ENCODE measurements at places on chromosomes 2 and 18.
A peak's percentile ranks its signal among the peaks of the same experiment; 100 is the strongest.

DNA sequence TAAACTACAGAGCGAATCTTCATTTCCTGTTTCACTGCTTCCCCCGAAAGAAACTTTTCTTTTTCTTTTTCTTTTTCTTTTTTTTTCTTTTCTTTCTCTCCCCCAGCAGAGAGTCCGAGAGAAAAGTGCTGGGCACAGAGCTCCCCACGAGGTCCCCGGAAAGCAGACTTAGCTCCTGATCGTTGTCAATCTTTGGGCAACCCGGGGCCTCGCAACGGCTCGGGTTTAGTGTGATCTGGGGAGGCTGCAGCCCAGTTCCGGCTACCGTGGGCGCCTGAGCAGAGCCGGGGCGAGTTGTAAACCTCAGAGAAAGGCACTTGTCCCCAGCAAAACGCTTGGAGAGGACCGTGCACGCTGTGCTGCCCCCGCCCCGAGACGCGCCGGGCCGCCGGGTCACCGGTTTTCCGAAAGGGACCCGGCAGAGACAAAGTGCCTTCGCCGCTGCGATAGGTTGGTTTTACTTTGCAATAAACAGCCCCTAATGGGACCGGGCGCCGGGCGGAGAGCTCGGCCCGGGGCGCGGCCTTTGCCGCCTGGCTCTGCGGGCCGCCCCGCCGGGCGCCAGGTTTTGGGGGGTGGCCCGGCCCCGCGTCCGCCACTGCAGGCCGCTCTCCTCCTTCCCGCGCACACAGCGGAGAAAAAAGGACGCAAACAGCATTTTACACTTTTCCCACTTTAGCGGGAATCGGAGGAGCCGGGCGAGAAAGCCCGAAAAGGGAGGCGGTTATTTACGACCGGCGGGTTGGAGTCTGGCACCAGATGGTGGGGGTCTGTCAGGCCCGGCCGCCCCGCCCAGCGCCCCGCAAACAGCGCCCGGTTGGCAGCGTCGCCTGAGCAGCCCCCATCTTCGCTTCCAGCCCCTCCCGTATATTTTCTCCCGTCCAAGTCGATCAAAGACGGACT, 136.0 kb downstream of the INSIG2 start:
- no peak for DNase-seq

- DNase-seq = peak; percentile 37
Measured at GRCh38 chr2:46801731-46802664, 113.6 kb downstream of the MCFD2 start.

GRCh38 chr2:81481994-81482368, 1177.4 kb upstream of the LRRTM1 start:
- DNase-seq = peak; percentile 51

GRCh38 chr18:47883771-47884413, 46.6 kb downstream of the SMAD2 start:
- no peak for DNase-seq

DNA sequence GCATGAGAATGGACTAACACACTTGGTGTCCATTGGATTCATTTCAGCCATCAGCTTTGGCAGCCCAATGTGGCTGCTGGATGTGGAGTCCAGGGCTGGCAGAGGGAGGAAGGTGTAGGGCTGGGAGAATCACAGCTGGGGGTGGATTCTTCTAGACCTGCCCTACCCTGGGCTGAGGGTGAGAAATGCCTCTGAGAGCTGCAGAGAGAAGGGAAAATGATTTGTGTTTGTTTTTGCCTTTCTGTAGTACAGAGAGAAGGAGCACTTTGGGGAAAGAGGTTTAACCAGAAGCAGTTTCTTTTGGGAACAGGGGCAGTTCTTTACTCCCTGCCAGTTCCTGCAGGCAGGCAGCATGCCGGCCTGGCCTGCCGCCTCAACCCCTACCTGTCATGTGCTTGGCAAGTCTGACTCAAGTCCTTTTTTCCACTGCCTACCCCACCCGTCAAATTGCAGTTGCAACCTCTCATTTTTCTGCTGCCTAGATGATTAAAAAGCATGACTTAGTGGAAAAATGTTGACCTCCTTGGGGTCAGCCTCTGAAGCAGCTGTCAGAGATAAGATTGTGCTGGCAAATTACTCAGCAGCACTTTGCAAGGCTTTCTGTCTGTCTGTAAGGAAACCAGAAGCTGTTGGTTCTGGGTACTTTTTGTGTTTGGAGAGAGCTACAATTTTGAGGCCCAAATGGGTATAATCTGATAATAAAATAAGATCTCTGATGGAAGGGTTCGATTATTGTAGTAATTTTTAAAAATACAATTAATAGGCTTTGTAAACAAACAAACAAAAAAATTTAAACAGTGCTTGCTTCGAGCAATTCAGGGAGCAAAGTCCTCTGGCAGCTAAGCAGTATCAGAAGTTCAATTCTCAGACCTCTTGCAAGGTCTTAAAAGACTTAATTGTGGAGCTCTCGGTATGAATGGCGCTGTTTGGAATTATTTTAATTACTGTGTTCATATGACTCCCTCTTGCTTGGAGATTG, 21.7 kb downstream of the LBH start:
- DNase-seq = no peak

GRCh38 chr2:223563462-223563861, 38.7 kb downstream of the SCG2 start:
- DNase-seq = no peak

- DNase-seq = no peak
Measured at GRCh38 chr2:186977433-186978045, 128.6 kb upstream of the ZSWIM2 start.

DNA sequence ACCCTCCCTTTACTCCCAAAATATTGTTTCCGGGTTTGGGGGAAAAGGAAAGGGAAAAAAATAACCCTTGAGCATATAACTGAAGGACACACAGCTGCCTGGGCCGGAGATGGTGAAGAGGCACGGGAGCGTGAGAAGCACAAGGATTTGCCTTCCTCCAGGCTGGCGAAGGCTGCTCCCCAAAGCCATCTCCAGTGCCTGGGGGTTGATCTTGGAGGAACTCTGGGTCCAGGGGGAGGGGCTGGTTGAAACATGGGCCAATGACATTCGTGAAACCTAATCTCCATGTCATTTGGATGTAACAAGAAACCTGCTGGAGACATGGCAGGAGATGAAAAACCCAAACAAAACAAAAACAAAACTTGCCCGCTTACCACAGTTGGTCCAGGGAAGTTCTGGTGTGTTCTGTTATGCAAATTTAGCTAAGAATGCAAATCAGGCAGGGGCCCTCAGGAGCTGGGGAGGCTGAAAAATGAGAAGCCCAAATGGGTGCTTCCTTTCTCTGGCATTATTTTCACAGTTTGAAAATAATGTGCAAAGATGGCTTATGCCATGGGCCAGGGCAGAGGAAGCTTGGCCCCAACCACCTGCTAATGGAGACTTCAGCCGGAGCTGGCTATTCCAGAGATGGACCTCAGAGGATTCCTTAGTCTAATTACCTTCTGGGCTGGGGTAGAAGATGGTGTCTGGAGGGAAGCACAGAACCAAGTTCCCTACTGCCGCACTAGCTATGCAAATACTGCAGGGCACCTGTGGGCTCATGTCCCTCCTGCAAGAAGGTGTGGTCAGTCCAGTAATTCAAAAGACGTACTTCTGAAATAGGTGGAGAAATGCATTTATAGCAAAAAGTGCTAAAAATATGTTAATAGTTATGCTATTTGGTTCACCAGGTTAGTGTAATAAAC, 180.9 kb downstream of the BCL2 start:
- no peak for DNase-seq

GRCh38 chr2:101827246-101827645, 129.7 kb downstream of the MAP4K4 start:
- no peak for DNase-seq

- no peak for DNase-seq
Measured at GRCh38 chr2:64982311-64982857, 6.8 kb upstream of the SLC1A4 start.

- DNase-seq = no peak
Measured at GRCh38 chr2:220465700-220466099, 838.3 kb downstream of the SLC4A3 start.

DNA sequence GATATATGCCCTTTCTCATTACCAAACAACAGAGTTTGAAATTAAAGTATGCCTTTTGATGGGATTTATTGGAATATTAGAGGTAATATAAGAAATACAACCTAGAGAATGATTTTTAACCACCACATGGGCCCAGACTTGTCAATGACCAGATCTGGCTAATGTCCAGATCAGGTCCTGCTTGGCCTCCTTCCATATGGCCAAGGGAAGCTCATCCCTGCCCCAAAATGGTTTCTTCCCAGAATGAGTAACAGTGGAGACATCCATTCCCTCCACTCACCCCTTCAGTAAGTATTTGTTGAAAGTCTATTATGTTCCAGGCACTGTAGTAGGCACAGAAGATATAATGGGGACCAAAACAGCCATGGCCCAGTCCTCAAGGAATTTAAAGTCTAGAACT, 54.9 kb downstream of the ANTXR1 start:
- no peak for DNase-seq

DNA sequence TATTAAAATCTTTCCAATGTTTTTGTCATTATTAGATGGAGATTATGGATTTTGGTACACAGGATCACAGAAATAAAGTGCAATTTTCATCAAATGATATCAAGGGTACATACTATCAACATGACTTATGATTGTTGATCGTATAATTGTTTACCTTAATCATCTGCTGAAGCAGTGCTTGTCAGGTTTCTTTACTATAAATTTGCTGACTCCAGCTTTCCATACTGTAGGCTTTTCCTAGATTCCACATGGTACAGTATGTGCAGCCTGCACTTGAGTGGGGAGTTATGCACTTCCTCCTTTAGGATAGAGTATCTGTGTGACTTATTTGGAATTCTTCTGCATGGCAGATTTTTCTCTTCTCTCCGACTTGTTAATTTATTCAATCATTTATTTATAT, 187.6 kb upstream of the DPP10 start:
- DNase-seq = no peak

GRCh38 chr2:173271135-173271534, 83.5 kb upstream of the CDCA7 start:
- DNase-seq = no peak

GRCh38 chr2:112262876-112263275, 8.0 kb upstream of the ZC3H8 start:
- DNase-seq = no peak

GRCh38 chr2:23269747-23270146, 115.2 kb upstream of the KLHL29 start:
- DNase-seq = no peak

DNA sequence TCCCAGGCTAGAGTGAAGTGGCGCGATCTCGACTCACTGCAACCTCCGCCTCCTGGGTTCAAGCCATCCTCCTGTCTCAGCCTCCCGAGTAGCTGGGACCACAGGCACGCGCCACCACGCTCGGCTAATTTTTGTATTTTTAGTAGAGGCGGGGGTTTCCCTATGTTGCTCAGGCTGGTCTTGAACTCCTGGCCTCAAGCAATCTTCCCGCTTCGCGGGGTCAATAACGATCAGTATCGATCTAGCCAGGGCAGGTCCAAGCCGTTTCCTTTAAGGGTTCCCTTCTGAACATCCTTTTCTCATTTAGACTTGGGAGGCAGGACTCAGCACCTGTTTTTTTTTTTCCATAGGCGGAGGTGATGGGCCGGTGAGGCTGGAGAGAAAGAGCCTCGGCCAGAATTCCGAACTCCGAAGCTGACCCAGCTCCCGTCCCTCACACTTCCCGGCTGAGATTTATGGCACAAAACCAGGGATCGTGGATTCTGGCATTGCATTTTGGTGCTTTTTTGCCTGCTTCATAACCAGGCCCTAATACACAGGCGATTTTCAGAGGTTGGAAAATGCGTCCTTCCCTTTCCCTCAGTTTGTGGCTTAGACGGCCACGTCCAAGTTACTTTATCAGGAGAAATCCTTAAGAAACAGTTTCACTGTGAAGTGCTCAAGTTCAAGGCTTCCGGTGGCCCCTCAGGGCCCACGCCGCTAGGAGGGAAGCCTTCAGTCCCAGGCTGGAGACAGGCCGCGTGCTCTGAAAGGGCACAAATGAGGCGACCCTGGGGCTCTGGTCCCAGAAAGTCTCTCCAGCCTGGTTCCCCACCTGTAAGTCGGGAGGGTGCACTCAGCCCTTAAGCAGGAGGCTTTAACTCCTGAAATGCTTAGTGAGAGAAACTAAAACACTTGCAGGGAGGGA, 998 bp upstream of the SLC66A3 start:
- DNase-seq = no peak

DNA sequence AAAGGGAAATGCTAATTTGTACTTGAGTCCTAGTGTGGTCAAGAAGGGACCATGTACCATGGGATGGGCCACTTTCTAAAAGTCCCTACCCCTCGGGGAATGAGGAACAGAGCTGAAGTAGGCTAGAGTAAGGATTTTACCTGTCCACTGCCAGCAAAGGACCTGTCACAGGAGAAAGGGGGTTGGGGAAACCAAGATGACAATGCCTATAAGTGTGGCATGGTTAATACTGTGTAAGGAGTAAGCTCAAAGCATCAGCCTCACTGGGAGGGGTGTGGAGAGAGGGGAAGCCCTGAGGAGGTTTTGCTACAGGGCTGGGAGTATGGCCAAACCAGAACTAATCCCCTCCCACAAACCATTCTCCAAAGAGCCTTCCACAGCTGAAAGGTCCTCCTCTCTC, 15.8 kb downstream of the GKN2 start:
- DNase-seq = no peak

DNA sequence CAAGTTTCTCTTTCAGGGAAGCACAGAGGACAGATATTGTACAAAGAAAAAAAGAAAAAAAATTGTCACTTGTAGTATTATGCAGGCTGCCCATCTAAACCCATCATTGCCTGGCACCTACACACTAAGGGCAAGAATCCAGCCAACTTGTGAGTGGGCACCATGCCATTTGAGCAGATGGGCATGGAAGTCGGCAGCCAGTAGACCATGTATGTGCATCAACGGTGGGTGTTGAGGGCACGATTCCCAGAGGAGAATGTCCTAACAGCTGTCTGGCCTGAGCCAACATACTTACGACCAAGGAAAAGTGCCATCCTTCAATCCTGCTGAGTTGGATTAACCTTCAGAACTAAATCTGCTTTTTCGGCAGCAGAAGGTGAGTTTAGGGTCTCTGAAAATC, 63.9 kb downstream of the ARHGAP15 start:
- peak; percentile 88 for DNase-seq

GRCh38 chr2:144922519-144922918, 402.6 kb upstream of the ZEB2 start:
- no peak for DNase-seq

- no peak for DNase-seq
Measured at GRCh38 chr18:64132871-64133270, 16.0 kb downstream of the LINC00305 start.

GRCh38 chr18:2002151-2002550, 569.2 kb downstream of the METTL4 start:
- no peak for DNase-seq

DNA sequence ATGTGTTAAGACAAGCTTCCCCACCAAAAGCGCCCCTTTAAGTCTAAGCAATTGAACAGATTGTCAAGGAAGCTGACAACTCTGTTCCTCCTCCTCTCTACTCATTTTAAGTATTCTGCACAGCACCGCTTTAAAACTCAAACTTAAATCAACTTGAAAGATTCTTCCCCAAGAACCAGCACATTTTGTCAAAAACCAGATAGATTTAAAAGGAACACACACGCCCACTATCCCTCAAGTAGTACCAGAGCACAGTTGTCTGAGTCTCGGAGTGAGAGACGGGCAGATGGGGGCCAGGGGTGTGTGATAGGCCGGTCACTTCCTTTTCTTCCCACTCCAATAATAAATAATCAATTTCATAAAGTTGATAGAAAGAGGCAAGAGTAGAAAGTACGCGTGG, 67.7 kb upstream of the POU3F3 start:
- DNase-seq = no peak

- DNase-seq = no peak
Measured at GRCh38 chr2:37587817-37588216, 83.6 kb downstream of the CDC42EP3 start.

- DNase-seq = no peak
Measured at GRCh38 chr2:36355151-36355889, at the start of gene CRIM1. TSS of gene CRIM1 (plus strand) at chr2:36355778. CDS start at chr2:36356293, 515 bp downstream.

GRCh38 chr18:9846162-9846925, 39.4 kb upstream of the TXNDC2 start:
- DNase-seq = no peak

All from NCI-H1694 (cell line).